Activated naive CD4-positive, alpha-beta T cell (primary cell): ENCODE measurements at places on chromosomes 5 and 9.

DNA sequence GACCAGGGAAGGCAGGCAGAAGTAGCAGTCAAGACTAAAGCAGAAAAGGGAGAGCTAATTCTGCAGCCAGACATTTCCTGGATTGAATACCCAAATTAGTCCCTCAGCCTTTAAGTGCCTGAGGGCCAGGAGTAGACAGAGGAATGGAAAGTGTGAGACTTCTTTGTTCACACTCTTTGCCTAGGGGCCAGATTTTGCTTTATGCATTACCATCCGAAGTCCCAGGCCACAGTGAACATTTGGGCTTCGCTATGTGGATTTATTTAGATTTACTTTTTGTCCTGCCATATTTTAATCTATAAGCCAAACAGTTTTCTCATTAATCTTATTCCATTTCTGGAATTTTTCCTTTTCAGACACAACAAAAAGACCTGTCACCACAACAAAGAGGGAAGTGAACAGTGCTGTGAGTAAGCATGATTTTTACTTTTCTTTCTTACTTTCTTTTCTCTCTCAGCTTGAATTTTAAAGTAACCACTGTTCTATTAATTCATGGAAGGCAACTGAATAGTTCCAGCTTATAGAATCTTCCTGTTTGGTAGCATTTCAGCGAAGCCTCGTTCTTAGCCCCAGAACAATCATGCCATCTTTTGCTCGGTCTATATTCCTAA is 52.6 kb downstream of the PDCD1LG2 start:
- no peak for DNase-seq

DNA sequence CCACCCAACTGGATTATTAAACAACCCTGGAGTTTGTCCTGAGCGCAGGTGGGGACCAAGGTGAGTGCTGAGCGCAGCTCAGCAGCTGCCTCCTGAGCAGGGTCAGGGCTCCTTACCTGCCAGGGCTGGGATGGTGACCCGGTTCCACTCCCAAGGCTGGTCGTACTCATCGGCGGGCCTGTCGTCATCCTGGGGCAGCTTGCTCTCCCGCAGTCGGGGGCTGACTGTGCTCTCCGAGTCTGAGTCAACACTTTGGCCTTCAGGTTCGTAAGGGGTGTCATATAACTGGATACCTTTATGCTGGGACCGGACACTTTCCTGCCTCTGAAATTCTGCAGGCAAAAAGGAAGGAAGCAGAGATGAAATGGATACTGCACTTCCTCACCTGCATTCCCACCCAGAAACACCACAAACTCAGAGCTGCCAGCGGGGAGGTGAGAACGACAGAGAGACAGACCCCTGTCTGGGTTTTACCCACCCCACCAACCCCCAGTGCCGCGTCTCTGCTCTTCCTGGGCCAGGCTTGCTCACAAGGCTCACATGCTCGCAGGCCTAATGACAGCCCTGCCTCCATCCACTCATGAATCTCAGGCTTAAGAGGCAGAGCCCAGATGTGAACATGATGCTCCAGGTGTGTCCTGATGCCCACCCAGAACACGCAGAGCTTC is 70.7 kb upstream of the SLC25A51 start:
- no peak for DNase-seq

- DNase-seq = no peak
Measured at GRCh38 chr9:35054185-35054835, 18.1 kb downstream of the VCP start.

DNA sequence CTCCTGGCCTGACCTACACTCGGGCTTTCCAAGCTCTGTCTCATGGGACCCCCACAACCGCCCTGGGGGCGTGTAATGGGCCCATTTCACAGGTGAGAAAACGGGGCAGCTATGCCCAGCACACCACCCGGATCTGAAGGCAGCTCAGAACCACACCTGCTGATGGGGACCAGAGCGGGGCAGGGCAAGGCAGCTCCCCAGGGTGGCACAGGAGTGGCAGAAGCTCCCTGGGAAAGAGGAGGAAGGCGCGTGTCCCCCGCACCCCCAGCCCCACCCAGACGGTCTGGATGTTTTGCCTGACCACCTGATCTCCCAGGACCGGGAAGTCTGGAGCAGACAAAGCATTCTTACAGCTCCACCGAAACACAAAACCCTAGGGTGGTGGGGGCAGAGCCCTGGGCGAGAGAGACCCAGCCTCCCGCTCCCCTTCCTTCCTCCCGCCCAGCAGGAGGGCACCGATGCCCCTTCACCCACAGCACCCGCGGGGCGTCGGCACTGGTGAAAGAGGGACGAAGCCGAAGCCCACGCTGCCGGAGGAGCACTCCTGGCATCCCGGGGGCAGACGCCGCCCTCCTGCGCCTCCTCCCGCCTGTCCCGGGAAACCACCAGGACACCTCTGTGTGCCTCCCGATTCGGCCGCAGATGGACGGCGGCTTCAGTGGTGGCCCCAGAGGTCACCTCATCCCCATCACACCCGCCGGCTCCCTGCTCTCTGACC is 14.5 kb downstream of the NOTCH1 start:
- DNase-seq = no peak

DNA sequence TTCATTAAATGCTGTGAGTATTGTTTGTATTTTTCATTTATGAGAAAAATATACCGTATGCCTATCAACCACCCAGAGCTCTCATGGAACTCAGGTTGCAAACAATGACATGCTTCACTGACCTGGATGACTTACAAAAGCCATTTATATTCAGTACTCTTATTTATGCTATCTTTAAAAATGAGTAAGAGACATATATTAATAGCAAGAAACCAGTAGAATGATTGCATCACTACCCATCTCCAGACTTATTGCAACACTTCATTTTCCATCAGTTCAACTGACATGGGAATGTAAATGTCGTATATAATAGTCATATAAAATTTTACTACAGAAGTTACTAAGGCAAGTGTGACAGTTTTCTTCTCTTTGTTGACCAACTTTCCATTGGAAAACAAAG is 69.1 kb downstream of the OTP start:
- DNase-seq = no peak

DNA sequence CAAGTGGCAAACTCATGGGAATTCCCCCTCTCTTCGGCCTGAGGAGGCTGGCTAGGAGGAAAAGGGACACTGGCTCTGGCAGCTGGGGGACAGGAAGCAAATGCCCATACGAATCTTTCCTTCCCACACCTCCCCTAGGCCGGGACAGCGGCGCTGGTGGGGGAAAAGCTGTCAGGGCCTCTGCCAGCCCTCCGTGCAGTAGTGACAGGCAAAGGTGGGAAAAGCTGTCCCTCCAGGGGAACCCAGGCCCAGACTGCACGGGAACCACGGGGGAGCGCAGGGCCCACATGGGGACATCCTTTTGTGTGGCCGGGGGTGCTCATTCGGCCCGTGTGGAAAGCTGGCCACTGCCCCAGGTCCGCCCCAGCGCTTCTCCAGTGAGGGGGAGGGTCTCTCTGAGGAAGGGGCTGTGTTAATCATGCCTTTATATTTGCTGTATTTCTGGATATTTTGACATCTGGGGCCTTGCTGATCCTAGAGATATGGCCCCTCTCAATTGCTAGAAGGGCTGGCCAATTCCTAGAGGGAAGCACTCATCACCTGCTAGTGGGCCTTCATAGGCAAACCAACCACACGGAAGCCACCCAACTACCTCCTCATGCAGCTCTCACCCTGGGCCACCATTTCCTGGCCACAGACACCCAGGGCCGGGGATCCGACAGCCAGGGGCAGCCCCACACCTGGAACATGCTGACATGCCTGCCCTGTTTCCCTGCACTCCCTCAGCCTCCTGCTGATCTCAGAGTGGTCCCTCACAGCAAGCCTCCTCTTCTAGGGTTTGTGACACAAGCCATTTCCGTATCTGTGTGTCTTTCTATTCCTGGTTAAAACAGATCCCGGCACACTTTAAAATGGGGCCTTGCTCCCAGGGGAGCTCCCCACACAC is 138.8 kb downstream of the ROR2 start:
- DNase-seq = no peak
